Neural progenitor cell (in vitro differentiated cells): ENCODE measurements at places on chromosomes 6 and 20.

DNA sequence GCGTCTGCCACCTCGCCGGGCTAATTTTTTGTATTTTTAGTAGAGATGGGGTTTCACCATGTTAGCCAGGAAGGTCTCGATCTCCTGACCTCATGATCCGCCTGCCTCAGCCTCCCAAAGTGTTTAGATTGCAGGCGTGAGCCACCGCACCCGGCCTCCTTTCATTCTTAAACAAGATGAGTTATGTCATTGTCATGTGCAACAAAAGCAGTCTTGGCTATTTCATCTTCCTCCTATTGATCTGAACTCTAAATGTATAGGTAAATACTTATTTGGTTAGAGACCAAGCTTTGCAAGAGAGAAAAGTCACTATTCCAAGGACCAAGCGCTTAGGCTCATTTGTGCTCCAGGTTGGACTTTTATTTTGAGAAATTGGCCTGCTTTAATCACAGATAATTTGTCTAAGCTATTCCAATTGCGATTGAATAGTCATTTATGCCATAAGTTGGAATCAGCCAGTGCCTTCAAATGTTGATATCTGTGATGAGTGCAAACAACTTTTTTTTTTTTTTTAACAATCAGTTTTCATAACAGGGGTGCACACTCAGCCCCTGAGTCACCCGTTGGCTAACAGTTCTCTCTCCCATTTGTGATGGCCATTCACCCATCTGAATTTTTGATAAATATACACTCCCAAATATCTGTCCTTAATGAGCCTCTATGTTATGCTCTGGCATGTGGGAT is 167.3 kb downstream of the BCAS1 start:
- no peak for DNase-seq

GRCh38 chr6:117564681-117565080 is 37.6 kb downstream of the GOPC start:
- no peak for DNase-seq

GRCh38 chr6:32086661-32087573 is 22.2 kb downstream of the TNXB start:
- no peak for DNase-seq

GRCh38 chr20:41072190-41072863 is 43.7 kb downstream of the TOP1 start:
- DNase-seq, result no peak

GRCh38 chr6:63997221-63997620 is 361.6 kb downstream of the PHF3 start:
- no peak for DNase-seq

DNA sequence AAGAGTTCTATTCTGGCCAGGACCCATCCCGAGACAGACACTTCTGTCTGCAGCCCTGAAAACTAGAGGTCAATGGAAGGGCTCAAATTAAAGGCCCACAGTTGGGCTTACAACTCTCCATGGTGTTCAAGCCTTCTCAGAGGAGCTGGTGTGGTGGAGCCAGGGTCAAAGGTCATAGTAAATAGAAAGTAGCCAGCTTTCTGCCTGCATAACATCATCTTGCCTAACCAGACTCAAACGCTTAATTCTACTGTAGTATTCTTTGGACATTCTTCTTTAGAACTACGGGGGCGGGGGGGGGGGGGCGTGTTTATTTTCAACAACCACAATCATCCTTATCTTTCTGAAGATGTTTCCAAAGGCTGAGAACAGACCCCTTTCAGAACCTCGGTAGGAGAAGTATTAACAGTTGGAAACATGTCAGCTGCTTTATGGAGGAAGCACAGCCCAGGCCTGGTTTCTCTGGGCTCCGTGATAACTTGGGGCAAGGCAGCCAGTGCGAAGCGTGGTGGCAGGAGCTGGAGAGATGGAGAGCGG is 1.5 kb upstream of the RREB1 start:
- peak; percentile 38 for DNase-seq

- no peak for DNase-seq
These were observed 122.5 kb upstream of the TAB2 start for GRCh38 chr6:149194820-149195558.

GRCh38 chr20:15155848-15156401 is 818.5 kb upstream of the FLRT3 start:
- no peak for DNase-seq

DNA sequence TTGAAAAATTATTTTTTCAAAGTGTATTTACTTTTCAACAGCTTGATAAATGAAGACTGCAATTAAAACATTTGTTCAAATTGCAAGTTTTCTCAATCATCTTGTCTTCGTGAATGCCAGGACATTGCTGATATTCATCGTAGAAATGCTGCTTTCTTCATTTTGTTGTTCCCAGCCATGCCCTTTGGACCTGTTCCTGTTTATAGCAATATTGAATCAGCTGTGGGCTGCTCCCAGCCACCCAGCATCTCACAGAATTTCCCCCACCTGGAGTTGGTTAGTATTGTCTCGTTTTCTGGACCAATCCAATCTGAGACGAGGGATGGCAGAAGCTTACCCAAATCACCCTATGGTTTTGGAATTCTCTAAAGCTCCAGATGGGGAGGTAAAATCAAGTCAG is 40.8 kb downstream of the SLC22A2 start:
- DNase-seq, result no peak

DNA sequence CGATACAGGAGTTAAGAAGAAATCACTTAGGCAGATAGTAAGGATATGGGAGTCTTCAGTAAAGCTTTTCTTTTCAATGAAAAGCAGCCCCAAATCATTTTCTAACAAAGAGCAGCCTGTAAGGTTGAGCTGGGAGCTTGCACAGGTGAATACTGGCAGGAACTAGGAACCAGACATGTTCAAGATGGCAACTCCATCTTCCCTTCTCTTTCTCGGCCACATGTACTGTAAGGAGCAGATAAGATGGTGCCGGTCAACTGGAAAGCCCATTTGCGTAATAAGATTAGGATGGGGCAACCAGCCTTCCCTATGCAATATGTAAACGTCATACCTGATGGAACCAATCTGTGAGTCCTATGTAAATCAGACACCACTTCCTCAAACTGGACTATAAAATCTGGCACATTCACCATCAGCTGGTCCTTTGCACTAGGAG is 46.2 kb upstream of the RNGTT start:
- no peak for DNase-seq

DNA sequence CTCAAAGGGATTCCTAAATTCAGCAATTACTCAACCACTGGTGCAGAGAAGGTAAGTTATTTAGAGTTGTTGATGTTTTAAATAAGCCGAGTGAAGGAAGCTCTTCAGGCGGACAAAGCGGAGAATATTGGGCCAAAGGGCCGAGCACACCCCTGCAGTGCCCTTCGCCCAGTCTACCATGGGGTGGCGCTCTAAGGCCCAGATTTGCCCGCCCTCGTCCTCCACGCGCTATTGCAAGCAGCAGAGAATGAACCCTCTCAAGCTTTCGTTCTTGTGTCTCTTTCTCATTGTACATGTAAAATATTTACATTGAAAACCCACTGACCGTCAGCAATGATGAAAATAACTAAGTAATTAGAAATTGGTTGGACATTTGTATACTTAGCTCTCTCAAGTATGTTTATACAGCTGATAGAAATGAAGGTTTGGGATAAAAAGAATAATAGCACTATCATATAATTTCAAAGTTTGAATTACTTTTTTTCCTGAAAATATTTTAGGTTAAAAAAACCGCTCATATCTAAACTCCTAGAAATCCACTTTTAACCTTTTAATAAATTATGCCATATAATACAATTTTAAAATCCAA is 195.0 kb upstream of the CEP162 start:
- peak; percentile 81 for DNase-seq

DNA sequence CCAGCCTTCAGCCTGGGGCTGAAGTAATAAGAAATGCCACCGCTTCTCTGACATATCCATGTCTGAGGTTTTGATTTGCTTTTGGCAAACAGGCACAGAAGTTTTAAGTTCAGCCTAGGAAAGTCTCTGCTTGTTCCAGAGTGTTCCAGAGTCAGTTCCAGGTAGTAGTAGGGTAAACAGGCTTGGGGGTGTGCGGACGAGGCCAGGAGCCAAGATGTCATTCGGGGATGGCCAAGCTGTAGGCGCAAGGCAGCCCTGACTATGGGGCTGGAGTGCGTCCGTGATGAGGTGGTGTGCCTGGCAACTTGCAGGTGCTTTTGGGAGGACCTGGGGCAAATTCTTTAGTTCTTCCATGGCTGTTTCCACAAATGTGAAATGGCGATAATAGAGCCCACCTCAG is 60.3 kb downstream of the IRF4 start:
- DNase-seq, result no peak

GRCh38 chr6:130882370-130882769 is 55.2 kb downstream of the SMLR1 start:
- no peak for DNase-seq

DNA sequence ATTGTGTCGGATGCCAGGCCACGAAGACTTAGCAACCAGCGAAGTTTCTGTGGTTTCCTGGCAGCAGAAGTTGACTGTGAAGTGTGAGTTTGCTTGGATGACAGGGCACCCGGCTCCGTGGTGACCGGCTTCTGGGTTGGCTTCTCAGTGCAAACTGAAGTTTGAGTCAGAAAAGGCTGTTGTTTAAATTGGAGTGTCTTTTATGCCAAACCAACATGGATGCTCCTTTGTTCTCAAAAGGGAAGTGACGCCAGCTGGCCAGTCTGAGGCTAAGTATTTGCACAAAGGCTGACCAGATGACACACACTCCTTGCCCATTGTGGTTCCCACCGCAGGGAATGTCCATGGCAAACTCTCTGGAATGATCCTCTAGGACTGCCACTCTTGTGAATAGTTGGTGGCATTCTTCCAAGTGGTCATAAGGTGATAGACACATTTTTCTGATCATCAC is 164.8 kb upstream of the QKI start:
- no peak for DNase-seq

GRCh38 chr6:15530411-15530810 is 132.4 kb downstream of the DTNBP1 start:
- DNase-seq, result no peak

GRCh38 chr6:71181565-71181964 is 107.0 kb upstream of the OGFRL1 start:
- DNase-seq, result peak; percentile 52

- DNase-seq, result no peak
These were observed 49.0 kb downstream of the AFG1L start for GRCh38 chr6:108343894-108344293.

DNA sequence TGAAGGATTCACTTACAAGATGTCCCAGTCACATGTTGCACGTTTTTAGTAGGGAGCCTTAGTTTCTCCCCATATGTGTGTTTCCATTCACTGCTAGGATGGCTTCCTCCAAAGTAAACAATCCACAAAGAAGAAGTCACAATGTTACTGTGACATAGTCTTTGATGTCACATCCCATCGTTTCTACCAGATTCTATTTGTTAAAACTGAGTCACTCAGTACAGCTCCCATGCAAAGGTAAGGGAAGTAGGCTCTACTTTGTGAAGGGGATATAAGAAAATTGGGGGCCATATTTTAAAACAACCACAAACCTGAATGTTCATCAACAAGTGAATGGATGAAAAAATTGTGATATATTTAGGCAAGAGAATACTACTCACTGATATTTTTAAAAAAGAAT is at the start of the genes OR11A1 and OR2H1:
Gene OR11A1, minus strand, starts transcription at position 101 of the 400 bp plus-strand sequence. CDS start 29,430 bp downstream, outside the sequence.
Gene OR2H1, plus strand, starts transcription at position 185 of the 400 bp plus-strand sequence. CDS start 4,615 bp downstream, outside the sequence.
- DNase-seq, result no peak

DNA sequence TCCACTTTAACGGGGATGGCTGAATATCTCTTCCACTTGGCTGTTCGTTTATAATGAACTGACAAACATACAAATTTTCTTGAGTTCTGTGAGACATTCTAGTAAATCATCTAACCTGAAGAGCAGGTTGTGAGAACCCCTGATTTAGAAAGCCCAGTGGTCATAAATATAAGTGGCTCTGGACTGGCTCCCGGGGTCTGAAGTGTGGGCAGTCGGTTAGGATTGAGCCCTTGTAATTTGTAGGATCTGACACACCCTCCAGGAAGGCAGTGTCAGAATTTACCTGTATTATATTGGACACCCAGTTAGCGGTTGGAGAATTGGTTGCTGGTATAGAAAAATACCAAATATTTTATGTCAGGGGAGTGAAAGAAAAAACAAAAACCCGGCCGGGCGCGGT is 6.8 kb upstream of the GMEB2 start:
- no peak for DNase-seq

DNA sequence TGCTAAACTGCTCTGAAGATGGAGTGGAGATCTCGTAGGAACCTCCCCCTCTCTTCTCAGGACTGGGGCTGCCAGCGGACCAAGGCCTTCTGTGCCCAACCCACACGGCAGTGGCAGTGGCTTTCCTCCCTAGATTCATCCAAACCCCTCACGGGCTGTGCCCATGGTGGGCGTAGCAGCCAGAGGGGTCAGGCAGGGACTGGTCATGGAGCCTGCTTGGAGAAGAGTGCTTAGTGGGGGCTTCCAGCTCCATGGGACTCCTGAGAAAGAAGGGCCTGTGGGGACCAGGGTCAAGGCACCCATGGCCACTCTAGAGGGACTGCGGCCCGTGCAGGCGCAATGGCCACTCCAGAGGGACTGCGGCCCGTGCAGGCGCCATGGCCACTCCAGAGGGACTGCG is 86.6 kb downstream of the TAF4 start:
- no peak for DNase-seq

DNA sequence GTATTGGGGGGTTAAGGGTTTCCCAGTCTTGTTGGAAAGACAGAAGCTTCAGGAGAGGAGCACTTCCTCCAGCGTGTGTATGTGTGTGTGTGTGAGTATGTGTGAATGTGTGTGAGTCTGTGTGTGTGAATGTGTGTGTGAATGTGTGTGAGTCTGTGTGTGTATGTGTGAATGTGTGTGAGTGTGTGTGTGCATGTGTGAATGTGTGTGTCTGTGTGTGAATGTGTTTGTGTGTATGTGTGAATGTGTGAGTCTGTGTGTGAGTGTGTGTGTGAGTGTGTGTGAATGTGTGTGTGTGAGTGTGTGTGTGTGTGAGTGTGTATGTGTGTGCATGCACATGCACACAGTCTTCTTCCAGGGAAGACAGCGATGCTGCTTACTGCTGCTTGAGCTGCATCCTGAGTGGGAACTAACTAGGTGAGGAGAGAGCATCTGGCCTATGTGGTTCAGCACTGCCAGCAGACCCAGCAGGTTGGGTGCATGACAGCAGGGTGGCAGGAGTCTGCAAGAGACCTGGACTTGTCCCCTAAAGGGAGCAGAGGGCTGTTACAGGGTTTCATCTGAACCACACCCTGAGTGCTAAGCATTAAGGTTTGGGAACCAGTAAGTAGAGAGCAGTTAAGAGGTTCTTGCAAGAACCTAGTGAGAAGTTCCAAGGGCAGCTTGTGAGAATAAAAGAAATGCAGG is 22.7 kb upstream of the CCND3 start:
- no peak for DNase-seq

DNA sequence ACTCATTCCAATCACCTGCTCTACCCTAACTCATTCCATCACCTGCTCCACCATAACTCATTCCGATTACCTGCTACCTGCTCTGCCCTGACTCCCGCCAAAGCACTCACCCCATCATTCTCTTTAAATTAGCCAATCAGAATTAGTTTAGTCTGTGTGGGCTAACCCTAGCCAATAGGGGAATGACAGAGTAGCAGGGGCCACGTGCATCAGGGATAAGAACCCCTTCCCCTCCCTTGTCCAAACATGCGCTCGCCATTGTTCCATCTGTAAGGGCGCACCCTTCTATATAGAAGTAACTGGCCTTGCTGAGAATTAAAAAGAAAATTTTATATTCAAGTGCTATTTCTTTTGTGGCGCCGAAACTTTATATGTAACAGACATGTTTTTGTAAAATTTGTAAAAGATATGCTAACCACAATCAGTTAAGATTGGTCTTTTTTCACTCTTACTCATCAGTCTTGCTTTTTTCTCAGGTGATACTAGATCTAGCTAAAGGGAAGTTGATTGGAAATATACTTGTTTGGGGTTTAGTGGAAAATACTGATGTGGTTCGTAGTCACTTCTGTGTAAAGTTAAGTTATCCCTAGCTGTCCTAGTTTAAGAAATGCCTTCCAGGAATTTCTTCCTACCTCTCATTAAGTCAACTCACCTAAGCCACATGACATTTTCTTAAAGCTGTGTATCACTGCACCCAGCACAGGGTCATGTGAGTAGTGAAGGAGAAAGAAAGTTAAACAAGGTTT is 16.5 kb downstream of the RTN4IP1 start:
- DNase-seq, result no peak
